KG1 (cell line): ENCODE measurements at places on chromosomes 5 and 9.

DNA sequence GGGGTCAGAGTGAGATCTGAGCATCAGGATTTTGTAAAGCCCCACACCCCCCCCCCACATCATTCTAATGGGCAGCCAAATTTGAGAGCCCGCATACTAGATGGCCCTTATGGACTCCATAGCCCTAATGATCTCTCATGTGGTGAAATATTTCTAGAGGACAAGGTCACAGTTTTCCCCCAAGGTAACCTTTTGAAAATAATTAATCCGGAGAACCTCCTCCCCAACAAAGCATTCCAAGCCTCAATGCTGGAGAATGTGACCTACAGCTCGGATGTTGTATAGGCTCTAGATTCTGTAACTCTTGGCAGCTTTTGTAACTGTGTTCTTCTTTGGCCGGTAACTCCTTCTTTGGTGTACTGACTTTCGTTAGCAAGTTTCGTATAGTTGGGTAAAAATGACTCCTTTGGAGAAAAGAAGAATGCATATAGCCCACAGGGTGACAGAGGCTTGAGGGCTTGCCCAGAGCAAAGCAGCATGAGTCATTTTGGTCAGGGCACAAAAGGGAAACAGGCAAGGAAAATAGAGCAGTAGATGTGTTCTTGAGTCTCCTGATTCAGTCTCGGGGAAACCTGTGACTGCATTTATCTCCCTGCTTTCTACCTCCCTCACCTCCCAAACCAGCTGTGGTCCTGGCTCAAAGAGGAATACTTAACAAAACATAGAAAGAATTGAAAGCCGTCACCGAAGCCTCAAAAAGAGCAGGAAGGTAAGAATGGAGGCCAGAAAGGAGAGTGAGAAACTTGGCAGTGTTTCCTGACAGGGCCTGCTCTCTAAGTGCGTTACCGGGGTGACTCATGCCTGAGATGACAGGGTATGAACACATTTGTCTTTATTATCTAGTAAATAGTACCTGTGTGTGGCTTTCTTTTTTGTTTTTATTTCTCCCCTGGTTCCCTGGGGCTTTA is 6.6 kb upstream of the XPA start:
- DNase-seq = no peak

DNA sequence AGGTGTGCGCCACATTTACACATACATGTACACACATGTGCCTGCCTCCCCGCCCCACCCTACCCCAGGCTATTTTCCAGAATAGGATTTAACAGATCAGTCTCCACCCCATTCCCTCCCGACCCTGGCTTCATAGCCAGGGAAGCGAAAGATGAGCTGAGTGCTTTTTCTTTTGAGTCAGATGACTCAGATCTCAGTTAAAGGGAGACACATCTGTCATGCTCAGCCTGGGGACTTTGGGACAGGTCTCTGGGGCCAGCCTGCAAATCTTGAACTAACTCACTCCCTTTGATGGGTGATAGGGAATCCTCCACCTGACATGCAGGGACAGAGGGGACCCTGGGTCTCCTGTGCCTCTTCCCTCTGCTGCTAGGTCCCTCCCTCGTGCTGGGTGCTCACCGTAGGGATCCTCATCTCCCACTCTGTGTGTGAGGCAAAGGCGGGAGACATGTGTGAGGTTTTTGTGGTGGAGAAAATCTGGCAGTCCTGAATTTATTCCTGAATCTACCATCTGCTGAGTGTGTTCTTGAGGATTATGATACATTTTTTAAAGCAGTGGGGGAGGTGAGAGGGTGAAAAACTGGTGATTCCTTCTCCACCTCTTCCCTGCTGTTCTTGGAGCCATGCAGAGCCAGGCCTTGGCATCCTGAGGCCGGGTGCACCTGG is 37.7 kb downstream of the NEUROG1 start:
- DNase-seq = no peak

- no peak for DNase-seq
Observed at GRCh38 chr9:111068771-111069170, 30.5 kb upstream of the LPAR1 start.

- no peak for DNase-seq
Observed at GRCh38 chr9:120741191-120741590, 26.9 kb upstream of the MEGF9 start.

DNA sequence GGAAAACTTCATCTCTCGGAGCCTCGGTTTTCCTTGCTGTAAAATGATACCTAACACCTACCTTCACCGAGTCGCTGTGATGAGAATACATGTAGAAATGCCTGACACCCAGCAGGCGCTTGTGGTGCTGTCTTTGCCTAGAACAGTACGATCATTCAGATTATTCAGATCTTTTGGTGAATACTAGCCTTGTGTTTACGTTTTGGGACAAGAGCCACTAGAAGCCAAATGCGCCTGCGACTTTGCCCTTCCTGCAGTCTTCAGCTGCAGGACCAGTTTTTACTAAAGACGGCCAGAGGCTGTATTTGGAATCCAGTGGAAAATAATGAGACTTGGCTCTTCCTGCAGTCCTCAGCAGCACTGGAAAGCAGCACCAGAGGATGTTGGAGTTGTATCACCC is 189.6 kb downstream of the TRIO start:
- no peak for DNase-seq

DNA sequence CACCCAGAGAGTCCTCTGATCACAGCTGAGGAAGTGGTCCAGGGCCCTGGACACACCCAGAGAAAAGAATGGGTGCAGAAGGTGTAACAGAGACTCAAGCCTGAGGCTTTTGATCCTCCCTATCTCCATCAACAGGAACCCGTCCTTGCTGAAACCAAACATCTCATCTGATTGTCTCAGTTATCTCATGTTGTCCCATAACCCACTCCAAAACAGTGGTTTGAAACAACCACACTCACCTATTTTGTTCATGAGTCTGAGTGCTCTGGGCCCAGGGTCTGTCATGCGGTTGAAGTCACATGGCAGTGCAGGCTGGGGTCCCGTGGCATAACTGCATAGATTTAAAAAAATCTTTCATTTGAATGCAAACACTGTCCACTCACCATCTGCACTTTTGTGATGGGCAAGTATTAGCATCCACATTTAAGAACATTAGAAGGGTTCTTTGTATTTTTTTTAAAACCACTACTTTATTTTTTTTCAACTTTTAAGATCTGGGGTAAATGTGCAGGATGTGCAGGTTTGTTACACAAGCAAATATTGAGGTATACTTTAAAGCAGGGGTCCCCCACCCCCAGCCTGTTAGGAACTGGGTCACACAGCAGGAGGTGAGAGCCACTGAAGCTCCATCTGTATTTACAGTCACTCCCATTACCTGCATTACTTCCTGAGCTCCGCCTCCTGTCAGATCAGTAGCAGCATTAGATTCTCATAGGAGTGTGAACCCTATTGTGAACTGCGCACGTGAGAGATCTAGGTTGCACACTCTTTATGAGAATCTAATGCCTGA is 255.8 kb downstream of the ROR2 start:
- no peak for DNase-seq

- DNase-seq = no peak
Observed at GRCh38 chr5:15007646-15008045, 136.1 kb upstream of the ANKH start.

GRCh38 chr5:149024477-149024876 is 38.4 kb downstream of the SH3TC2 start:
- no peak for DNase-seq

DNA sequence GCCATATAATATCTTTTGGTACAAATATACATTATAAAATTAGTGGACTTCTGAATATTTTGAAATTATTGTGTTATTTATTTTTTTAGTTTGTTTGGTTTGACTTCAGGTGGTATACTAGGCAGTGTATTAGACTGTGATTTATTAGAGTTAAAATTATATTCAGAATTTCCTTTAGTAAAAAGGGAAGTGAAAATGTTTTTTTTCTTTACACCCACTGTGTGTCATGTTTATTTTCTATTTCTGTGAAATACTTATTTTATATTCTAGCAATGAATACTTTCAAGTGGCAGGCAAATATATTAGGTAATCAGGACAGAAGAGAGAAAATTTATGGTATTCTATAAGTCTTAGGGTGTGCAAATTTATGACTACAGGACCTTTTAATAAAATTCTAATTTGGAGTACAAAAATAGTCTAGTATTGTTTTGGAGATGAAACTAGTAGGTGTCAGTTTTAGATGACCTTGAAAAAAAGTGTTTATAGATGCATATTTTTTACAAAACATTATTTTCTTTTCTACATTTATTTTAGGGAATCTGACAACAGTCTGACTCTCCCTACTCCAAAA is 8.8 kb downstream of the CSNK1G3 start:
- DNase-seq = no peak

DNA sequence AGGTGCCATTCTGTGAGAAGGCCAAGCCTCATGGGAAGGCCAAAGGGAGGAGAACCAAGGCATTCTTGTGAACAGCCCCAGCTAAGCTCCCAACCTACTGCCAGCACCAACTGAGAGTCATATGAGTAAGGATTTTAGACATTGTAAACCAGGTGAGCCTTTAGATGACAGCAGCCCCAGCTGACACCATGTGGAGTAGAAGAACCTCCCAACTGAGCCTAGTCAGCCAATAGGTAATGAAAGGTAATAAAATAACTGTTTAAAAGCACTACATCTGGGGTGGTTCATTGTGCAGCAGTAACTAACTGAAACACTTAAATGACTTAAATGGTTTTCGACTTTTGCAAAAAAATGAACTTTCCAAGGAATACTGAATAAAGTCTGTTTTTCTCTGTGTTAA is 172.6 kb upstream of the KIF2A start:
- DNase-seq = no peak

GRCh38 chr9:20303996-20304395 is 318.3 kb downstream of the MLLT3 start:
- DNase-seq = no peak

GRCh38 chr9:1100945-1101344 is 50.8 kb downstream of the DMRT2 start:
- DNase-seq = no peak

- DNase-seq = no peak
Observed at GRCh38 chr9:111936391-111936790, 39.8 kb downstream of the UGCG start.

GRCh38 chr5:163888366-163888765 is 382.9 kb downstream of the MAT2B start:
- no peak for DNase-seq

GRCh38 chr9:121788686-121789366 is 137.4 kb downstream of the DAB2IP start:
- no peak for DNase-seq

DNA sequence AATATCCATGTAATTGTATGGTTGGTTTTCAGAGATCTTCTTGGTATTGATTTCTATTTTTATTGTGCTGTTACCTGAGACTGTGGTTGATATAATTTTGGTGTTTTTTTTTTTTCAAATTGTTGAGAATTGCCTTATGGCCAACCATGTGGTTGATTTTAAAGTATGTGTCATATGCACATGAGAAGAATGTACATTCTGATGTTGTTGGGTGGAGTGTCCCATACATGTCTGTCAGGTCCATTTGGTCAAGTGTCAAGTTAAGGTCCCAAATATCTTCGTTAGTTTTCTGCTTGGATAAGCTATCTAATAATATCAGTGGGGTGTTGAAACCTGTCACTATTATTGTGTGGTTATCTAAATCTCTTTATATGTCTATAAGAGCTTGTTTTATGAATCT is 160.0 kb upstream of the ITGA1 start:
- DNase-seq = no peak

- no peak for DNase-seq
Observed at GRCh38 chr9:122785269-122785668, 3.5 kb upstream of the OR5C1 start.

GRCh38 chr9:3464033-3464638 is 61.7 kb downstream of the RFX3 start:
- no peak for DNase-seq

DNA sequence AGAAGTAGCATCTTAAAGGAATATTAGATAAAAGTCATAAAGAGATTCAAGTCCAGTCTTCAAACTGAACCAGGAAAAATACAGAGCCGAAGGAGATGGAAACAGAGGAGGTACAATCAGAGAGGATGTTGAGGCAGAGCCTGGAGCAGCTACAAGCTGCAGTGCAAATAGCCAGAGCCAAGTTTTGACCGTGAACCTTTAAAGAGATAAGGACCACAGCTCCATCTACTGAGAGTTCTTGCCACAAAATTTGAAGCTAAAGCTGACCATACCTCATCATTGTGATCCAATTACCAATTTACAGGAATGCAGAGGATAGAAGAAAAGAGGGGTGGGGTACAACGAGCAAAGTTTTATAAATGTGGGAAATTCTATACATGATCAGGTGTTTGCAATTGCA is 10.4 kb upstream of the DEPDC1B start:
- DNase-seq = no peak

GRCh38 chr9:124308606-124309491 is 51.1 kb downstream of the NEK6 start:
- DNase-seq = no peak

GRCh38 chr5:24290536-24290935 is 354.2 kb downstream of the CDH10 start:
- DNase-seq = no peak

GRCh38 chr9:78967596-78968217 is 604.1 kb upstream of the TLE4 start:
- no peak for DNase-seq

DNA sequence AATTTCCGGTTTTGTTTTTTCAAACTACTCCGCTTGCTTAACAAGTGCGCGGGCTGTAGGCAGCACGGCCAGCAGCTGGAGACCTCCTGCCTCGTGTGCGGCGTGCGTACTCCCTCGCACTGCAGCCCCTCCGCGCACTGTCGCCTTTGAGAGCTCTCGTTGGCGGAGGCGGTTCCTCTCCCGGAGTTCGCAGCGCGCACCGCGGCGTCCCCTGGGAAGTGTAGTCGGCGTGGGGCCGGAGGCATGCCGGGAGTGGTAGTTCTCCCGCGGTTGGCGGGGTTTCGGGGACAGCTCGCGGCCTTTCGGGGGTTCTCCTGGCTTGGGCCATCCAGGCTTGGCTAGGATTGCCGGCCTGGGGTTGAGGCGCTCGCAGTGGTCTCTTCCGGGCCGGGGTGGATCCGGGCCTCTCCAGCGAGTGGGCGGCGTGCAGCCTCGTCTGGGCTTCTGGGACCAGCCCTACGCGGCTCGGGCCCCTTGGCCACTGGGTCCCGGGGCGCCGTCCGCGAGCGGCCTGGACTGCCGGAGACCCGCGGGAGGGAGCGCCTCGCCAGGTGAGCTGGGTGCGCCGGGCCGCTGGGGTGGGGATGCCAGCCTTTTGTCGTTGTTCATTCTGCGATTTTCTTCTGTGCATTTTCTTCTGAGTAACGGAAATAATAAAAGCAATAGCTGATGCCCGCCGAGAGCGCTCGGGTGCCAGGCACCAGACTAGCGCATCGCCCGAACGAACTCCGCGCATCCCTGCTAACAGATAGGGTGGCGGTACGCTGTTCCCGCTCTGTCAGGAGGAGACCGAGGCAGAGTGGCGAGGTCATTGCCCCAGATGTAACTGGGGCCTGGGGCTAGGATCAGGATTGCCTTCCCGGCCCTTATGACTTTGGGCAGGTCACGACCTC is at the start of gene ZNF354C:
Gene ZNF354C (plus strand): TSS at position 258 of the 893 bp plus-strand sequence. CDS start 1,696 bp downstream, outside the sequence.
- DNase-seq = peak; percentile 90

- no peak for DNase-seq
Observed at GRCh38 chr5:14038341-14038959, 94.0 kb upstream of the DNAH5 start.

- DNase-seq = no peak
Observed at GRCh38 chr5:163612358-163613149, 107.1 kb downstream of the MAT2B start.
